ENCODE measurements at places on chromosomes 13 and 19.

DNA sequence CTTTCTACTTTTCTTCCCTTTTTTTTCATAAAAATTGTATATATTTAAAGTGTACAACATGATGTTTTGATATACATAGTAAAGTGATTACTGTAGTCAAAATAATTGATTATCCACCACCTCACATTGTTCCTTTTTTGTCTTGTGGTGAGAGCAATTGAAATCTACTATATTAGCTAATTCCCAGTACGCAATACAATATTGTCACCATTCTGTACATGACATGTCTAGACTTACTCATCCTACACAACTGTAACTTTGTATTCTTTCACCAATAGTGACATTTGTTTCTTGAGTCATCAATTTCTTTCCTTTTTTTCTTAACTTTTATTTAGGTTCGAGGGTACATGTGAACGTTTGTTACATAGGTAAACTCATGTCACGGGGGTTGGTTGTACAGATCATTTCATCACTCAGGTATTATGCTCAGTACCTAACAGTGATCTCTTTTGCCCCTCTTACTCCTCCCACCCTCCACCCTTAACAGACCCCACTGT is 265.2 kb downstream of the KCNRG start:
- DNase-seq: no peak

DNA sequence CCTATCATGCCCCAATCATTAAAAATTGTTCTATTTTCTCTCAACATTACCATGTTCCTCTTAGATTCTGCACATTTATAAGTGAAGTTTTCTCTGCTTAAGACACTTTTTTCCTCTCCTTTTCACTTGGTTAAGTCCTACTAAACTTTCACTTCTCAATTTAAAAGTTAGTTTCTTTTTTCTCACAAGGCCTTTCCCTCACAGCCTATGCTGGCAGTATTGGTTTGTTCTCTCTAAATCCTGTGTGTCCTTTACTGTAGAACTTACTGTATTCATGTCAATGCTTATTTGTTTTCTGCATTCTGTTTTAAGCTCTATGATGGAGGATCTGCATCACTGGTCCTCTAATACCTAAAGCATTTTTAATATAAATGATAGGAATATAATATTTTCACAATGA is 2816.6 kb downstream of the PCDH9 start:
- no peak for DNase-seq

GRCh38 chr13:22081430-22081829 is 410.6 kb downstream of the FGF9 start:
- no peak for DNase-seq

GRCh38 chr19:58009301-58009665 is 6.7 kb upstream of the ZNF606 start:
- DNase-seq: no peak

- DNase-seq: peak; percentile 93
Observed at GRCh38 chr19:42246143-42246921, 3.9 kb upstream of the GSK3A start.
